Forelimb muscle (tissue), 1 donor: ENCODE measurements at places on chromosomes 5 and 9.

GRCh38 chr9:119758241-119758640 is 389.0 kb upstream of the BRINP1 start:
- no peak for DNase-seq

DNA sequence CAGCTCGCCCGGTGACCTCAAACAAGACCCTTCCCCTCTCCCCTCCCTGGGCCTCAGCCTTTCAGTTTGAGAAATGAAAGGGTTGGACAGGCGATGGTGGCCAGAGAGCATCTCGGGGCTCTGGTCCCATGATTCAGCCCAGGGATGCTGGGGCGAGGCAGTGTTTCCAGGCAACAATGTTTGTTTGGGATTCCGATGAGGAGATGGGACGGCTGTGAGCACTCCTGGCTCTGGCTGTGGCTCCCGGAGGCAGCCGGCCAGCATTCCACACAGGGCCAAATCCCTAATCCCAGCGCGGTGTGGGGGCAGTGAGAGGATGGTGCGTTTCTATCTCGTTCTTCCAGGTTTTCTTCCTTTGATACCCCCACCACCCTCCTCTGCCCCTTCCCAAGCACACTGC is 66.0 kb downstream of the HMCN2 start:
- peak; percentile 85 for DNase-seq

GRCh38 chr5:151670083-151670686 is 16.5 kb downstream of the SPARC start:
- no peak for DNase-seq

- peak; percentile 40 for DNase-seq
Observed at GRCh38 chr9:77751341-77752091, 103.4 kb upstream of the GNA14 start.

- no peak for DNase-seq
Observed at GRCh38 chr5:131983244-131983771, 28.1 kb downstream of the ACSL6 start.

DNA sequence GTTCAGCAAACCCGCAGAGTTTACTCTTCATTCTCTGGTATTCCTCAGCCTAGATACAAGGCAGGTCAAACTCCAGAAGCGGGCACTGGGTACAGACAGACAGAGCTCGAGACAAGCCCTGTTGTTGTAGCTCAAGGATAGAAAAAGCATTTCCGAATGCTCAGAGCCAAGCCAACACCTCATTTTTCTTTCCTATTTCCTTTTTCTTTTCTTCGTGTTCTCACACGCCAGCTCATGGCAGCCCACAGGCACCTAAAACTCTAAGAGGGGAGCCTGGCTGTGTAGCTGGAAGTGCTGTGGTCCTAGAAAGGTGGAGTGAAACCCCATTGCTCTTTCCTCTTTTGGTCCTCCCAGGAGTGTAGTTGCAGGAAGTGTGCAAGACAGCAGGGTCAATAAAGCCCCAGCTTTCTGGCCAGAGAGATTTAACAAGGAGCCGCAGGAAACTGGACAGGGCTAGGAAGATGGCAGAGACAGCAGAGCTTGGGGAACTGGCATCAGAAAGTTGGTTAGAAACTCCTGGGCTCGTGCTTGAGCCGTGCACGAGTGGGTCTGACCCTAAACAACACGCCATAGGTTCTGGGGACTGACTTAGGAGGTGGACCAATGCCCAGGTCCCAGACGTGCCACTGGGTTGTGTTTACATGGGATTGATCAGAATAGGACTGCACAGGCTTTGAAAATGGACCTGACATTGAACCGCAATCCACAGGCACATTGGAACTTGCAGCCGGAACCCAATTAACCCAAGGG is 41.6 kb downstream of the ADAMTS2 start:
- no peak for DNase-seq
